ENCODE measurements at places on chromosomes 12 and 14.
A peak's percentile ranks its signal among the peaks of the same experiment; 100 is the strongest.

GRCh38 chr12:44159216-44159615, 323.3 kb downstream of the TMEM117 start:
- DNase-seq = no peak

- DNase-seq = no peak
Measured at GRCh38 chr14:93462479-93462878, 31.7 kb downstream of the UNC79 start.

GRCh38 chr12:77591959-77592743, 238.5 kb upstream of the NAV3 start:
- no peak for DNase-seq

GRCh38 chr12:13503094-13503835, 306.7 kb downstream of the EMP1 start:
- no peak for DNase-seq

- peak; percentile 8 for DNase-seq
Measured at GRCh38 chr14:101365329-101366158, 195.8 kb upstream of the DIO3 start.

- DNase-seq = no peak
Measured at GRCh38 chr14:94337274-94337673, 14.1 kb upstream of the SERPINA6 start.

DNA sequence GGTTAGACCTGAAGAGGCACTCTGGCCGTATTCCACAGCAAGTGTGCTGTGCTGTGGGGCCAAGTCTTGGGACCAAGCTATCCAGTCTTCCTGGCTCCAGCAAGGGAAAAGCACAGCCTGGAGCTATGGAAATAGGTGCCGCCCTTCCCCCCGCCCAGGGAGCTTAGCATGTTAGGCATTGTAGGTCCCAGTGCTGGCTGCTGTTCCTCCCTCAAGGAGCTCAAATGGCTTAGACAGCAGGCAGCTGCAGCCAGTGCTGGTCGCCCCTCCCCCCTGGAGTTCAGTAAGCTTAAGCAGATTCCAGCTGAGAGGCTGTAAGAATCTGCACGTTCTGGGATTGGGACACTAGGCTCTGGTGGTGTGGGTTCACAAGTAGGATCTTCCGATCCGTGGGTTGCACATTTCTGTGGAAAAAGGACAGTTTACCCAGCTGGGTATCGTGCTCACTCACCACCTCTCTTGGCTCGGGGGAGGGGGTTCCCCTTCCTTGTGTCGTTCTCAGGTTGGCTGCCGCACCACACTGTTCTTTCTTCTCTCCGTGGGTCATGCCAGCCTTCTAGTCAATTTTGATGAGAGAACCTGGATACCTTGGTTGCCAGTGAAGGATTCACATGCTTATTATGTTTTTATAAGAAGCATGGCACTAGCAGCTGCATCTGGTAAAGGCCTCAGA, 127.3 kb downstream of the CNTN1 start:
- no peak for DNase-seq

GRCh38 chr12:79690142-79690637, 574 bp downstream of the PAWR start:
- no peak for DNase-seq

DNA sequence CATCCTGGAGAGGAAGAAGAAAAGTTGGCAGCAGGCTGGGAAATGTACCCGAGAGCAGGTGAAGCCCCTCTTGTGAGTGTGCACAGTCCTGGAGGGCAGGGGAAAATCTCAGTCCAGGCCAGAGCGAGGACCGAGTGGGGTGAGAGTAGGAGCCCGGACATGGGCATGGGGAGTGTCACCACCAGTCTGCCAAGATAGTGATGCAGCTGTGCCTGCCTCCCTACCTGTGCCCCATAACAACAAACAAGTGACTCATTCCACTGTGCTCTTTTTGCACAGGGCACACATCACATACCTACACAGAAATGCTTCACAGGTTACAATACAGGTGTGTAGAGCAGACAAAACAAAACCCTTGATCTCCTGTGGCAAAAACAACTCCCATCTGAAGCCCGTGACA, 205.9 kb upstream of the PELI2 start:
- no peak for DNase-seq

DNA sequence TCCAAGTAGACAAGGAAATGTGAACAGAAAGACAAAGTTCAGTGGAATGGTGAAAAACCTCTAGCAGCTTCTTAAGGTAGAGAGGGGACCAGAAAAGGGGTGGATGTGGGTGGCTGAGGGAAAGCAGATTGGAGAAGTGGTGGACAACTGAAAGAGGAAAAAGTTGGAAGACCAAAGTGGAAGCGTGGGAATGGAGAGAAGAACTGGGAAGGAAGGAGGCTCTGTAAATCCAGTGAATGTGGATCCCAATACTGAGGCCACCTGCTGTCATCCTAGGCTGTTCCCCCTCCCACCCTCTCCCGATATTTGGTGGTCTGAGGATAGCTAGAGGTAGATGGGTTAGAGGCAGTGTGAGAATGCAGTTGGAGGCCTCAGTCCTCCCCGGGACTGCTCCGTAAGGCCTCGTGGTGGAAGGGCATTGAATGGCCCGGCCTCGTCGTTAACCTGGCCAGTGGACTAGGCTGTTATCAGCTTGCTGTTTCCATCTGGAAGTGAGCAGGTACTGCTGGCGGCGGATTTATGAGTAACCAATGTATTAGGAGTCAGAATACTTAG, 822 bp upstream of the POU6F1 start:
- no peak for DNase-seq

GRCh38 chr14:96081224-96081623, 42.1 kb downstream of the C14orf132 start:
- DNase-seq = no peak

- peak; percentile 48 for DNase-seq
Measured at GRCh38 chr12:51821440-51822260, 26.9 kb downstream of the FIGNL2 start.

- no peak for DNase-seq
Measured at GRCh38 chr14:76480426-76480825, 104.5 kb downstream of the ESRRB start.

- DNase-seq = no peak
Measured at GRCh38 chr14:102906616-102907302, 15.7 kb upstream of the AMN start.

DNA sequence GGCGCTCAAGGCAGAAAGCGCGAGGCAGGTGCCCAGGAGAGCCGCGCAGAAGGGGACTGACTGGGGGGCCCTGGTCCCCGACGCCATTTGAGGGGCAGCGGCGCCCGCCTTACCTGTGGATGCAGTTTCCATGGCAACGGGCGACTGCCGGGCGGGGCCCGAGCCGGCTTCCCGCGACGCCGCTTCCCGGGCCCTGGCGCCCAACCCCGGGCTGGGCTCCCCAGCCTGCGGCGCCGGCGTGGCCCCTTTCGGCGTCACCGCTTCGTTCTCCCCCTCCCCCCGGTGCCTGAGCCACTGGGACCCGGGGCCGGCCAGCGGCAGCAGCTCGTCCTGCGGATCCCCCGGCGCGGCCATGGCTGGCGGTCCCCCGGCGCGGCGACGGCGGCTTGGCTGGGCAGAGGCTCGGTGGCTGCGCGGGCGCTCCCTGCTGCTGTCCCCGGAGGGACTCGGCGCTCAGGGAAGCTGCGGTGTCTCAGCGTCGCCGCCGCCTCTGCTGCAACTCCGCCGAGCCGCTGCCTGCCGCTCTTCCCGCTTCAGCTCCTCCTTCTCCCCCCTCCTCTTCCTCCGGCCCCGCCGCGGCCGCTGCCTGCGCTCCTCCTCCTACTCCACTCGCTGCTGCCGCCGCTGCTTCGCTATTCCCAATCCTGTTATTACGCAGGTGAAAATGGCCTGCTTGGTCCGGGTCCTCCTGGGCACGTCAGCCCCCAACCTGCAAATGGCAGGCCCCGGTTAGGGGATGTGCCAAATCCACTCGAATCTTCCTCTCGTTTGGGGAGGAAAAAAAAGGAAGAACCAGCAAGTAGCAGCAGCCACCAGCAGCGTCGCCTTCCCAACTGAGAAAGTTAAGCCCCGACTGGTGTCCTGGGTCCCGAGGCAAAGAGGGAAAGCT, at the start of gene RTN1:
TSS of gene RTN1 (minus strand) at position 500 of the 889 bp plus-strand sequence. CDS start at position 354, 146 bp downstream.
- peak; percentile 70 for DNase-seq

DNA sequence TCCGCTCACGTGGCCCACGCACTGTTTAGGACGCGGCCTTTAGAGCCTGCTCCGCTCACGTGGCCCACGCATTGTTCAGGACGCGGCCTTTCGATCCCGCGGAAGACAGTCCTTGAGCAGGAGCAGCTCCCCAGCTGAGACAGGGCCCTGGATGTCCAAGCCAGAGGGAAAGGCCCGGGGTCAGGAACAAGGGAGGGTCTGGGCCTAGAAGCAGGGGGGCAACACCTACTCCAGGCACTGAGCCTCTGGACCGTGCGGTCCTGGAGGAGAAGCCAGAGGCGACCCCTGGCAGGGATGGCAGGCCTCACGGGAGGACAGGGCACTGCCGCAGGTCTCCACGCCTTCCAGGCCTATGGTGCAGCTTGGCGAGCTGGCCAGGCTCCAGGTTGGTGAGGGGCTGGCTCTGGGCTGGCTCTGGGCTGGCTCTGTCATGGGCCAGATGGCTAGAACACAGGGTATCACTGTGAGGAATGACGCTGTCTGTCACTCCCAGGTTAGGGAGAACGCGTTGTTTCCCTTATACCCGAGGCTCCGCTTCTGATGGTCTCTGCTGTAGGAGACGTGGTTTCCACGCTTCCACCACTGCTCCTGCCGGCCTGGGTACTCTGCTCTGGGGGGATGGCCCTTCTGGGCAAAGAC, 341.7 kb downstream of the TMEM121 start:
- no peak for DNase-seq

DNA sequence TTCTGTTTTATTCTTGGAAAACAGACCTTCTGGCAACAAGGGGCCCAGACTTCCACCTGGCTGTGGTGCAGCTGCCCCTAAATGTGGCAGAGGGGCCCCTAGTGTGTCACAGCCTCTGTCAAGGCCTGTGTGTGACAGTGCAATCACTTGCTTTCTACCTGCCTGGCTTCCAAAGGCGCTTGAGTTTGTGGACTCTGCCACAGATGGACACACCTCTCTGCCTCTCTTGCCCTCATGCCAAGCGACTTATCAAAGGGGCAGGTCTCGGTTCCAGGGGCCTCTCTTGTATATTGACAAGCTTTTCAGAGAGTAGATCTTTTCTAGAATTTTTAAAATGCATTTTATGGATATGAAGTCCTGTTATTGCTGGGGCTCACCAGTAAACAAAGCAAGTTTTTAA, 217.2 kb downstream of the SLC15A4 start:
- no peak for DNase-seq

DNA sequence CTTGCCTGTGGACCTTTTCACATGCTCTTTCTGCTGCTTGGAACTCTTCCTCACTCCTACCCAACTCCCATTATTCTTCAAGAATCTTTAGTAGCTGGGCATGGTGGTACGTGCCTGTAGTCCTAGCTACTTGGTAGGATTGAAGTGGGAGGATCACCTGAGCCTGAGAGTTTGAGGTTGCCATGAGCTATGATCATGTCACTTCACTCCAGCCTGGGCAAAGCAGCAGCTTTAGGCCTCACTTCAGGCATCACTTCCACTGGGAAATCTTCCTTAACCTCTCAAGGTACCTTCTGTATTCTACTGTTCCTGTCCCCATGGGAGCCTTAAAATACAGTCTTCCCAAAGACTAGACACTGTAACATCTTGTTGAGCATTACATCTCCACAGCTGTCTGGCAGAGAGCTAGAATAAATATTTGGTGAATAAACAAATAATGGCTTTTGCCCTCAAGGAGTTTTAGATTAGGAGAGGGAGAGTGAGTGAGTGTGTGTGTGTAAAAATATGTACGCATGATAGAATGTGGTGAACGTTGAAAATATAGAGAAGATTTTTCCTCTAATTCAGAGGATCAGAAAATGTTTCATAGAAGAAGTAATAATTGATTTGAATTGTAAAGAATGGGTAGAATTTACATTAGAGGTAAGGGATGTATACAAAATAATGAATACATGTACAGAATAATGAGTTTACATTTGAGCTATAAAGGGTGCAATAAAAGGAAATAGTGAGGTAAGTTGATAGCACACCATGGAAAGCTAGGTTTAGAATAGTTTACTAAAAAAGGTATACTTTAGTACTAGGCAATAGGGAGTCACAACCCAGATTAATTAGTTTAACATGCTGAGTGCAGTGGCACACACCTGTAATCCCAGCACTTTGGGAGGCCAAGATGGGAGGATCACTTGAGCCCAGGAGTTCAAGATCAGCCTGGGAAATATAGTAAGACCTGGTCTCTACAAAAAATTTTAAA, 29.2 kb upstream of the BMAL2 start:
- no peak for DNase-seq

GRCh38 chr14:29558516-29558915, 369.1 kb downstream of the PRKD1 start:
- DNase-seq = peak; percentile 58

DNA sequence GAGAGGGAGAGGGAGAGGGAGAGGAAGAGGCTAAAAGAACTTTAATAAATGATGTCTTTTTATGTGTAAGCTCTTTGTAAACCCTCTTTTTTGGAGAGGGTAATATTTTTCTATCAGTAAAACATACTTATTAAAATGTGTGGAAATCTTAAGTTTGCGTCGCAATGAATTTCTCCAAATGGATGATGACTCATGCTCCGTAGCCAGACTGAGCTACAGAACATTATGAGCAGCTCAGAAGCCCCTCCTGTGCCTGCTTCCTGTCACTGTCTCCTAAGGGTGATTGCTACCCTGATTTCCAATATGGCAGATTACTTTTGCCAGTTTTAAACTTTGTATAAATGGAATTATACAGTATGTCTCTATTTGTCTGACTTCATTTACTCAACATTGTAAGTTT, 13.0 kb upstream of the PYGL start:
- peak; percentile 18 for DNase-seq

DNA sequence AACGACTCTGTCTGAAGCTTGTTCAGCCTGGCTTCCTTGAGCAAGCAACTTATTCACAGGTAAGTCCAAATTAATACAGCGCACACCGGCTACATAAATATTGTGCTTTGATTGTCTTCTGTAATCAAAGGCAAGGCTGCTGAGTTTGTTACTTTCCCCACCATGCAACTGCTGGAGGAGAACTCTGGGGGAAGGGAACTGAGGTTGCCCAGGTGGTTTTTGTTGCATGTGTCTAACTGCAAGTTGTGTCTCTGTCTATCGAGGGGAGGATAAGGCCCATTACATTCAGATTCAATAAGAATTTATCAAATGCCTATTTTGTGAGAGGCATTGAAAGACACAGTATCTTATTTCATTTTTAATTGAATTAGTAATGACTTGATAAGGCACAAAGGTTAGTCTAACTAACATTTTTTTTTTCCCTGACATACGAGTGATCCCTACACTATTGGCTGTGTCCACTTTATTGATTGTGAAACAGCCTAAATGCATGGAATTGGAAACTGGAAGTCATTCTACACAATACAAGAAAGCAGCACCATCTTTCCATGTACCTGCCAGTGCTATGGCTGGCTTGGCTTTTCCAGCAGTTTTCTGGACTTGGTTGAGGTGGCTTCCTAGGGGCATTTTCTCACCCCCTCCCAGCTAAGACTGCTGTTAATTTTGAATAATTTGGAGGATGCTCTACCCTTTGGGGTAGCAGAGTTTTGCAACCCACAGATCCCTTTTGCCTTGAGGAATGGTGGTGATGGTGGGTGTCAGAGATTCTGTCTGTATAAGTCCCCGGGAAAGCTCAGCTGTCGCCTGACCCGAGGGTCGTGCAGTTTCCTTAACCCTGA, 951 bp upstream of the CHST11 start:
- DNase-seq = no peak

DNA sequence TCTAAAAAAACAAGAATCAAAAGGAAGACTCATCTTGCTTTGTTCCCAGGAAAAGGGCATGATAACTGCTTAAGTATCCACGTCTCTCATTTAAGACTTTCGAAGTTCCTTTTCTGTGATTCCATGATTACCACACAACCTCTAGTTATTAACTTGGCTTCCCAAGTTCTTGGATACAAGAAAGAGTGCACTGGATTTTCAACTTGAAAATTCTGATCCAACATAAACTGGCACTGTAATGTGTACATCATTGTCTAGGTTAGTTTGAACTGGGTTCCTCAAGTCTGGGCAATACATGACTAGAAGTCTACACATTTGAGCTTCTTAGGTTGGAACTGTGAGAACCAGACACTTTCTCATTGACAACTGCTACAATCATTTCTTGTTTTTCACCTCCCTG, 1.6 kb downstream of the KLHL28 start:
- DNase-seq = no peak
